ENCODE measurements at places on chromosomes 16 and 17. TPM values are rescaled to one million over a fixed set of nuclear protein-coding genes. Genes with fewer than 3 reads are reported as not detected.

- no peak for DNase-seq
Observed at GRCh38 chr16:17213025-17213424, 257.7 kb downstream of the XYLT1 start.

Gene RNF222
- polyA plus RNA-seq, result not detected

- DNase-seq, result no peak
Observed at GRCh38 chr17:2703606-2704005, 8.0 kb downstream of the CLUH start.

Gene RHOT2
- polyA plus RNA-seq, result 36.7 TPM

DNA sequence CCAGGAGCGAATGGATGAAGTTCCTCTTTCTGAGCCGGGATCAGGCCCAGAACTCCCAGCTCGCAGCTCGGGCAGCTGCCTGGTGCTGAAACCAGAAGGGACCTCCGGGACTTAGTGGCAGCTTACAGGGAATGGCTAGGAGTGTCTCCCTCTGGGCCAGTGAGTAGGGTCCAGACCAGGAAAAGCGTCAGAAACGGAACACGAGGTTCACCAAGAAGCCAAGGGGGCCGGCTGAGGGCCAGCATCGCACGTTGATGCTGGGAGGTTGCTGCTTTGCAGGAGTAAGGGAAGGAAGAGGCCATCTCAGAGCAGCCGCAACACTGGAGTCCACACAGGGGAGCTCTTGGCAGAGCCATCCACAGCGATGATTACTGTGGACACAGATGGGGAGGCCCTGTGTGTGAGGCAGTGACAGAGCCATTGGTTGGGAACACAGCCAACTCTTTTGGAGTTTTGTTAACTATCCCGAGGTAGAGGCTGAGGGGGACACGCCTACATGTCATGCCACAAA is 74.0 kb upstream of the CREBBP start:
- DNase-seq, result no peak

DNA sequence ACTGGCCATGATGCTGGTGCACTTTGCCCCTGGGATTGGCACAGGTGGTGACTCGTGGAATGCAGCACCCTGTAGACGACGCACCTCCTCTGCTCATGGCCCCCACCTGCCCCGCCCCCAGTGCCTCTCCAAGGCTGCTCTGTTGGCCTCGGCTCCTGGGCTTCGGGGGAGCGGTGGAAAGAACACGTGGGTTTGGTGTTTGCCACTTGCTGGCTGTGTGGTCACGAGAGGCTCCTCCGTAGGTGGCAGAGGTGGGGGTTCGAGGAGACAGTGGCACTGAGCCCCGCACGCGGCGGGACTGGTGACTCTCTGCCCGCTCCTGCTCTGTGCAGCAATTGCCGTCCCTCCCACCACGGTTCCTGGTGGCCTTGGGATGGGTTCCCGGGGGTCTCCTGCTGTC is 82.8 kb upstream of the ZNF750 start:
- DNase-seq, result no peak

- DNase-seq, result no peak
Observed at GRCh38 chr17:35080536-35080935, 17.0 kb upstream of the RFFL start.

DNA sequence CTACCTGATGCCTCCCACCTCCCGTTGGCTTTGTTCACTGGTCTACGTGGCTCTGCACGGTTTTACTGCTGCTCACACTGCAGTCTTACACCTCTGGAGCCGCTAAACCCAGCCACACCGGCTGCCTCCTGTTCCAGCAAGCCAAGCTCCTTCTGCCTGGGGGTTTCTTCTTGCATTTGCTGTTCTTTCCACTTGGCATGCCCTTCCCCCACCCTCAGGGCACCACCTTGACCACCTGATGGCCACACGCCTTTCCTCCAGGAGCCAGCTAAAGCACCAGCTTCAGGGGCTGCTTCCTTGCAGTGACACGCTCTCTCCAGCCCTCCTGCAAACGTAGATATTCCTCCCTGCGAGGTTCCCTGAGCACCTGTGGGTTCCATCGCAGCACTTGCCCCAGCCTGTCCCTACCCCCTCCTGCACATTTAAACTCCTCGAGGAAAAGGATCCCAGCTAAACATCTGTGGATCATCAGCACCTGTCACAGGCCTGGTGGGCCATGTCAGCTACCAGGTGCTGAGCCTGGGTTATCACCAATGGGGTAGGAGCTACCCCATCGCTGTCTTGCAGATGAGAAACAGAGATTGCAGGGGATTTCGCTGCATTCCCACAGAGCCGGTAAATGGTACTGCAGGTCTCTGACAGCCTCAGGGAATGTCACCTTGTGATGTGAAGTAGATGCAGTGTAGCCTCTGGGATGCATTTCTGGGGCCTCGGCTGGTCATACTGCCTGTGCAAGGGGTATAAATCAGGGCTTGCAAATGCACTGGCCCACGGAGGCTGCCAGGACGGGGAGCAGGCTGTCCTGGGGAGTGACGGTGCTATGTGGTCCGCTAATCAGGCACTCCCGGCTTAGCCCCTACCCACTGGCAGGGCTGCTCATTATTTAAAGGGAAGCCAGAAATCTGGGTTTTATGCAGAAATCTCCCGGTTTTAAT is 285.2 kb downstream of the CPPED1 start:
- DNase-seq, result no peak

- DNase-seq, result no peak
Observed at GRCh38 chr17:10614536-10615155, 42.5 kb downstream of the MYH3 start.

- DNase-seq, result no peak
Observed at GRCh38 chr17:43365356-43365755, 33.4 kb upstream of the ARL4D start.

Gene PLA2G10
- polyA plus RNA-seq, result not detected

DNA sequence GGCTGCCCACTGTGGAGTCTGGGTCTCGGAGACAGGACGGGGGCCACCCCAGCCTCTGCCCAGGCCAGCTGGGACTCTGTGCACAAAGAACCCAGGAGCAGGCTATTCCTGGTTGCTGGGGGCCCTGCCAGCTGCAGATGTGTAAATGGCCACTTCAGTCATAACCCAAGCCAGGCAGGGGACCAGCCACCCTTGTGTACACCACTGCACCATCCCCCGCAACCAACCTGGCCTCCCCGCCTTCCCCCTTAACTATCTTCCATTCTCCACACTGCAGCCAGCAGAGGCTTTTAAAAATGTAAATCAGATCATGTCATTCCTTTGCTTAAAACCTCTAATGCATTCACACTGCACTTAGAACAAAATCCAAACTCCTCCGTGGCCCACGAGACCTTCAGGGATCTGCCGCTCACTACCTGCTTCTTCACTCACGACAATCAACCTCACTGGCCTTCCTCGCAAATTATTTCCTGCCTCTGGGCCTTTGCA is 28.3 kb downstream of the RTN4RL1 start:
- no peak for DNase-seq

Gene P2RX1
- polyA plus RNA-seq, result 2.3 TPM

Gene CACNG3
- not detected for polyA plus RNA-seq

Gene PRR11
- not detected for polyA plus RNA-seq

DNA sequence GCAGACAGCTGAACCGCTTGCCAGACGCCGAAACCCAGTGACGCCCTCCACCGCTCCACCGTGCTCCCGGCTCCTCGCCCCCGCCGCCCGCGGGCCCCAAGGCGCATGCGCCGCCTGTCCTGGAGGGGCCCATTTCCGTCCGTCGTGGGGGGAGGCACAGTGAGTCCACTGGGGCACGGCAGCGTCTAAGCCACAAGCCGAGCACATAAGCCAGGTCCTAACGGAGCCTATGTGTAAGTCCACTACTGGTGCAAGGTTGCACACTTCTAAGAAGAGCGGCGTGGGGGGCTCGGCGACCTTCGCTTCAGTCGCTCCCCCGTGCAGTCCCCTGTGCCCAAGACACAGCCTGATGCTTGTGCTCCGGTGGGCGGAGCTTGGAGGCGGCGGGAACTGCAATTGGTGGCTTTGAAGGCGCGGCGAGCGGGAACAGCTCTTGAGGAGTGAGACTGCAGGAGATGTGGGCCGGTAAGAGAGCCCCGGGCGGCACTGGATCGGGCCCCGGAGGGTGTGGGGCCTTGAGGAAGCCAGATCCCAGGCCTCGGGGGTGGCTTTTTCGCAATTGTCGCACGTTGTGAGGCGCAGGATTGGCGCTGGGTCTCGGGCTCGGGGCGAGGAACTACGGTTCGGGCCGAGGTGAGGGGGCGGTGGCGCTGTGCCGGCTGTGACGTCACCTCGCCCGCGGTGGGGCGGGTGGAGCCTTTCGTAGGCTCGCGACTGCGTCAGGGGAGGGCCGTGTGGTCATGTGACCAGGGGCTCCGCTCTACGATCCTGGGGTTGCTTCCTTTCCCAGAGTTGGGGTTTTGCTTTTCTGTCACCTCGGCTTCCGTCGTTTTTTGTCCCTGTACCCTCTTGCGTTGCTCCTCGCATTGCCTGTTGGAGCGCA is at the start of the genes CENPN and CMC2:
Gene CENPN (plus strand): TSS at position 402 of the 883 bp plus-strand sequence. CDS start 4,726 bp downstream, outside the sequence.
Gene CMC2 (minus strand): TSS at position 73 of the 883 bp plus-strand sequence. CDS start 9,491 bp downstream, outside the sequence.
- DNase-seq, result peak; percentile 99

GRCh38 chr16:56882077-56882800 is 17.2 kb downstream of the SLC12A3 start:
- no peak for DNase-seq

- DNase-seq, result no peak
Observed at GRCh38 chr17:80478487-80479245, 2.3 kb upstream of the NPTX1 start.

DNA sequence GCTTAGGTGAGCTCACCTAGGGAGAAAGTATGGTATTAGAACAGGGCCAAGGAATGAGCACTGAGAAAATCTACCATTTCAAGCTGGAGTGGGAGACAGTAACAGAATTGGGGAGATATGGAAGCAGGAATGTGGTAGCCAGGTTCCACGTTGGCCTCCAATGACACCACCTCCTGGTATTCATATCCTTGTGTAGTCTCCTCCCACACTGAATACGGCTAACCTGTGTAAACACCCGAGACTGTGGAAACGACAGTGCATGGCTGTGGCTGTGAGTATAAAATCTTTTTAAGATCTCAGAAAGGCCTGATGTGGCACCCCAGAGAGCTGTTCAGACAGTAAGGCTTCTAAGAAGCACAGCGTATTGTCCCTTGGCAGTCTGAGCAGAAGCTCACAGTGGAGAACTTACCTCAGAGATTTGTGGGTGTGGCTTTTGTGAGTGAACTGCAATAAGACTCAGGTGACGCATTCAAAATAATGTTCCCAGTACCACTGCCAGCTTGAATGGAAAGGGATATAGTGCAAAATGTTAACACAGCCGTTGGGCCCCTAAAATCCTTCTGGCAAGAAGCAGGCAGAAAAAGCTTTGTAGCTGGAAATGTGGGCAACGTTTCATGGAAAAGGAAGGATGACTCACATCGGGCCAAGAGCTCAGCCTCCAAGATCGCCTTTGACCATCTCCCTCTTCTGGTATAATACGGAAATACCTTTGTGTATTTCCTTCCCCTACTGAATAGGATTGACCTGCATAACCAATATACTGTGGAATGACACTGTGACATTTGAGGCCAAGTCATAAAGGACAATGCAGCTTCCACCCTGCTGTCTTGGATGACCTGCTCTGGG is 14.4 kb downstream of the SDR42E1 start:
- DNase-seq, result no peak

Gene KRTAP4-8
- polyA plus RNA-seq, result not detected

Gene KRTAP4-4
- polyA plus RNA-seq, result not detected

- no peak for DNase-seq
Observed at GRCh38 chr17:65509032-65509431, 52.4 kb downstream of the AXIN2 start.

Gene CHST4
- not detected for polyA plus RNA-seq

DNA sequence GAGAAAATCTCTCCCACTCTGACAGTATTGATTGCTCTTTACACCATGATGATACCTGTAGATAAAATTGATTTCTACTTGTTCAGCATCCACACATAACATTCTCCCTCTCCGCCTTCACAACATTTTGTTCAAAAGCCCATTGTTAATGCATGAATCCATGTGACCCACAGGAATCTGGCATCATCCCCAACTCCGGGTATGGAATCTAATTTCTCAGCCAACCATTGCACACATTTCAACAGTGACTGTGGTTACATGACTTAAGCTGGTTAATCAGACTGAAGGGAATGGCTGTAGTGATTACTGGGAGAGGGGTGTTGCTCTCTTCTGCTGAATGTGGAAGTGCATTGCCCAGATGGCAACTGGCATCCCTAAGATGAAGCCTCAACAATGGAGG is 161.4 kb upstream of the C16orf82 start:
- no peak for DNase-seq

Gene SLC47A2
- polyA plus RNA-seq, result not detected

Gene SPNS3
- polyA plus RNA-seq, result 0.44 TPM

DNA sequence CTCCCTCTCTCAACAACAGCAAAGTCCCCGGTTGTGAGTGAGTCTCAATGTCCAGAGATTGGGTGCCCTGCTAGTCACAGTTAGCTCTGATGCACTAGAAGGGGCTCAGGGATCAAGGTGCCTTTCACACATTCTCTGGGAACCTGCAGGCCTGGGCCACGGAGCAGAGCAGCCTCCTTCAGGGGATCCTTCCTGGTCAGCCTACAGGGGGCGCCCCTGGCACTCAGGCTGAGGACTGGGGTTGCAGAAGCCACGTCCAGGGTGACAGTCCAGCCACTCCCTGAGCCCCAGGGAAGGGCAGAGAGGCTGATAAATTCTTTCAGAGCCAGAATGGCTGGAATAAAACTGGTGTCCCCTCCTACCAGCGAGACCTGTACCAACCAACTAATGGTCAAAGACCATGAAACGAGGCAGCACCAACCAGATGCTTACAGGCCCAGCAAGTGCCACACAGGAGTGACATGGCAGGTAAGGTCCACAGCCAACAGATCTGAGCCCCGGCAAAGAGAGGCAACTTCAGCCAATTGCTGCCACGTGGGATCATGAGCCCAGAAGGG is 43.5 kb downstream of the ST3GAL2 start:
- DNase-seq, result peak; percentile 55

- DNase-seq, result no peak
Observed at GRCh38 chr17:11625878-11626277, 27.6 kb downstream of the DNAH9 start.

GRCh38 chr17:41812381-41813151 is at the start of gene FKBP10:
TSS of gene FKBP10 (plus strand) at chr17:41813004. CDS start at chr17:41813035, 31 bp downstream.
- no peak for DNase-seq

- DNase-seq, result no peak
Observed at GRCh38 chr17:79878329-79878947, 39.2 kb upstream of the CBX4 start.

GRCh38 chr17:28494445-28495188 is 11.5 kb upstream of the FOXN1 start:
- DNase-seq, result peak; percentile 75

DNA sequence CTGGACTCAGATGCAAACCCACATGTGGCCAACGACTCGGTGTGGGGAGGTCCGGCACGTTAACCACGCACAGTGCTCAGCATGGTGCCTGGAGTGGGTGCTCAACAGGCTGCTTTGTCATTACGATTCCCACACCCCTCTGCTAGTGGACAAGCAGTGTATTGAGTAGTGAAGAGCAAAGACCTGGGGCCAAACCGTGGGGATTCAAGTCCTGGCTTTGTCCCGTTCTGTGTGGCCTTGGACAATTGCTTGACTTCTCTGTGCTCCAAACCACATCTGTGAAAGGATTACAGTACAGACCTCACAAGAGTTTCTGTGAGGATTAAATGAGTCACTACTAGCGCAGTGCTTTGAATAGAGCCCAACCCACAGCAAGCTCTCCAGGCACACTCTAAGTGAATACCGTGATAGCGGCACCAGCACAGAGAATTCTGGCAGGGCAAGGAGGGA is 33.8 kb downstream of the TRPV2 start:
- DNase-seq, result no peak

Gene RTN4RL1
- polyA plus RNA-seq, result not detected

Measured in naive B cell (primary cell).